ENCODE measurements at places on chromosomes 6 and 20.
A peak's percentile ranks its signal among the peaks of the same experiment; 100 is the strongest.

GRCh38 chr20:53321596-53321995, 272.0 kb downstream of the ZNF217 start:
- DNase-seq = no peak

GRCh38 chr20:6108330-6108729, 14.5 kb downstream of the FERMT1 start:
- no peak for DNase-seq

GRCh38 chr6:129835691-129836090, 25.4 kb downstream of the TMEM244 start:
- DNase-seq = no peak

GRCh38 chr6:139146317-139146726, 11.4 kb downstream of the HECA start:
- DNase-seq = no peak

- no peak for DNase-seq
These were observed 191.6 kb upstream of the SNX9 start for GRCh38 chr6:157631412-157631811.

- no peak for DNase-seq
These were observed 27.6 kb upstream of the FRMD1 start for GRCh38 chr6:168106633-168107005.

DNA sequence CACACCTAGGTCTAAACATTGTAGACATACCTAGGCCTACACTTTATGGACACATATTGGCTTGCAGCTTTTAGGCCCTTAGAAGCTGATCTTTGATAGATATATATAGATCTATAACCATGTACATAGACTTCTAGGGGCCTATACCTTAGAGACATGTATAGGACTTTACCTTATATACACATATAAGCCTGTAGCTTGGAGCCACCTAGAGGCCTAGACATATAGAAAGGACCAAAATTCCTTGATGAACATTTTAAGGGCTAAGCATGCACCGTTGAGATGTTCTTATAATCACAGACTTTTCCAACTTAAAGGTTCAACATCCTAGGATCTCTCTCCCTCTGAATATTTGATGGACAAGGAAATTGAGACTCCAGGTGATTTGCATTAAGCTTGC, 371.7 kb upstream of the SASH1 start:
- no peak for DNase-seq

DNA sequence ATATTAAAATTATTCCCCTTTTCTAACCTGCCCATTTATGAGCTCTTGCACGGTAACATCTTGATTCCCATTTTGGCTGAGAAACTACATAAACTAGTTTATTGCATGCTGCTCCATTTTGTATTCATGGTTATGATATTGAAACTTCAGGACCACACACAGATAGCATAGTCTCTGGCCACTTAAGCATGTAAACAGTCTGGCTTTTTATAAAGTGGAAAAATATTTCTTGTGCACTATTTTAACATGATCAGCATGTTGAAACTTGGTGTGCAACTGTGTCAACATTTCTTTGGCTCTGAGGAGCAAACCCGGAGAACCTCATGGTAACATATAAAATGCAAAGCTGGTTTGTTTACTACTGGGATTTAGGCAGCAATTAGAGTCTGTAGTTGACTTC, 70.7 kb downstream of the SLX4IP start:
- DNase-seq = no peak

DNA sequence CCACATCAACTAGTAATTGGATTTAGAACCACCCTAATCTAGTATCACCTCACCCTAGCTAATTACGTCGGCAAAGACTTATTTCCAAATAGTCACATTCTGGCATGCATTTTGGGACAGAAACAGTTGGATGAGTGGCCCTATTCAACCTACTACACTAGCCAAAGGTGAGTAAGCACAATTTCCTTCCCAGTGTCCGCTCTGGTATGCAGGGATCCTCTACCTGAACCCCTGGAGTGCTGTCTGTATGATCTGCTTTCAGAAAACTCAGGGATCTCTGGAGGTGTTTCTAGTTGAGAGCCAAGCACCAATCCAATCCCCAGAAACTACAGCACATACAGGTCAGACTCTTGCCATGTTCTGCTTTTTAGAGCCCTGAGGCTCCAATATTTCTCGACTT, 717.4 kb upstream of the MANEA start:
- no peak for DNase-seq

- DNase-seq = no peak
These were observed 101.0 kb upstream of the HDGFL1 start for GRCh38 chr6:22468256-22468965.

- no peak for DNase-seq
These were observed 27.6 kb downstream of the PREX1 start for GRCh38 chr20:48800177-48800576.

DNA sequence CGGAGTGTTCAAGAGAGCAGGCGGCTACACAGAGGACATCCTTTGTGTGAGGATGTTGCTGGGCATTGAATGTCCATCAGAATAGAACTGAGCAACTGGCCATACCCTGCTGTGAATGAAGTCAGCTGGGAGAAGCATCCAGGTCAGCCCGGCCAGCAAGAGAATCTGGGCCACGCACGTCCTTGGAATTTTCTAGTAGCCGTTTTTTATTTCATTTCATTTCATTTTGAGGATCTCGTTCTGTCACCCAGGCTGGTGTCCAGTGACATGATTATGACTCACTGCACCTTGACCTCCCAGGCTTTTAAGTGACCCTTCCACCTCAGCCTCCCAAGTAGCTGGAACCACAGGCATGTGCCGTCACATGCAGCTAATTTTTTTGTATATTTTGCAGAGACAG, 97.9 kb downstream of the SSR1 start:
- DNase-seq = no peak

DNA sequence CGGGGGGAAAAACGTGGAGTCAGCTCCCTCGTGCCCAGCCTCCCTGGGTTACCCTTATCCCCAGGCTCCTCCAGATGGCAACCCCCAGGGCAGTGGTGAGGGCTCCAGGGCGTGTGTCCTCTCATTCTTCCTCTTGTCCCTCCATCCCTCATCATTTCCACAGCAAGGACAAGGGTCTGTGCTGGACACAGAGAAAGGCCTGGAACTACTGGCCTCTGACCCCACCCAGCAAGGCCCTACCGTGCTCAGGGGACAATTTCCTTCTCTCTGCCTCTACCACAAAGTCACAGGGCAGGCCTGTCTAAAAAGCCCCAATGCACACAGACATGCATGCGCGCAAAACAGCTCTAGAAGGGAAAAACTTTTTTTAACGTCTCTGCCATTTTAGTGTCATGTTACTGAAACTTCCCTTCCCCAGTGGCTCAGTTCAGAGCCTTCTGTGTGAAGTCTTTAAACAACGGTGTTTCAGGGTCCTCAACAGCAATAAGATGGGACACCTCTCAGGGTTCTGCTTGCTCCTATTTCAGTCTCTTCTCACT, 1.1 kb upstream of the SLC35B2 start:
- DNase-seq = no peak

GRCh38 chr6:15491255-15491985, 171.4 kb downstream of the DTNBP1 start:
- DNase-seq = peak; percentile 9

DNA sequence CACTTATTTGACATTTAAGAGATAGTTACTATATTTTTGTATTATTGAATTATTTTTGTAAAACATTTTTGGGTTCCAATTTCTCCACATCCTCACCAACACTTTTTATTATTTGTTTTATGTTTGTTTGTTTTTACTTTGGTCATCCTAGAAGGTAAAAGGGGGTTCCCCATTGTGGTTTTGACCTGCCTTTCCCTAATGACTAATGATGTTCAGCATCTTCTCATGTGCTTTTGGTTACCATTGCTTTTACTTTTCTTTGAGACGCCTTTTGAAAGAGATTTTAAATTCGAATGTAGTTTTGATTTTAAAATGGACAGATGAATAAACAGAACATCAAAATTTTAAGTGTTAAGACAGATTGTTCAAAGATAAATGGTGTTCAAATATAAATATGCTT, 46.9 kb downstream of the AK9 start:
- DNase-seq = no peak

DNA sequence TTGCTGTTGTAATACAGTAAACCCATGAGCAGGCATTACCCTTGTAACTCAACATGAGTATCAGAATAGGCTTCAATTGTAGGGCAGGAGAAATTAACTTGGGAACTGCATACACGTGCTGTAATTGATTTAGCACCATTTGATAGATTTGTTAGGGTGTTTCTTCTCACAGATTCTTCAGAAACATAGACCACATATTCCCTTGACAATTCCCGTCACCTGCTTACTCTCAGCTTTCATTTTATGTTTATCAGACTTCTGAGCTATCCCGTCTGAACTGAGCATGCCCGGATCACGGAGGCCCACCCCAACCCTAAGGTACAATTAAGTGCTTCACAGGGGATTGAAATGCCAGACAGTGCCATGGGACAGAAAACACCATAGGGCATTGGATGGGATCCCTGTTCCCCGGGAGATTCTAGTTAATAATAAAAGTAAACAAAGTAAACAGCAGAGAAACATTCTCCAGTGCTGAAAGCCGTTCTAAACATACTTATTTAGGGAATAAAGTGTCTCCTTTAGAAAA, 179.7 kb downstream of the PHACTR1 start:
- no peak for DNase-seq

DNA sequence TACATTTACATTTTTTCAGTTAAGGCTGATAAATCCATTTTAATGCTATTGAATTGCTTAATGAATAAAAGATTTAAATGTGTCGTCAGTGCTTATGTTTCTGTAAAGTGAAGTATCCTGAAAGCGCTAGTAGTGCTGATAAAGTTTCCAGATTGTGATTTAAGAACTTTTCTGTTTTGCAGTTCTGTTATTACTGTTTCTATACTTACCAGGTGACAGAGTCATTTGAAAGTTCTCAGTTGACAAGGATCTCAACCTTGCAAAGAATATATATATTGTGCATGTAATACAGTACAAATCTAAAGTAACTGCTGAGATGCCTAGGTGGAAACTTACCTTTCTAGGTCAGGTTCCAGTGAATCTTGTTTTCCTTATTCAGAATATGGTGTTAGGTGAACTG, 201.8 kb downstream of the ARID1B start:
- no peak for DNase-seq

- DNase-seq = no peak
These were observed 5.5 kb downstream of the POU3F2 start for GRCh38 chr6:98839781-98840361.

DNA sequence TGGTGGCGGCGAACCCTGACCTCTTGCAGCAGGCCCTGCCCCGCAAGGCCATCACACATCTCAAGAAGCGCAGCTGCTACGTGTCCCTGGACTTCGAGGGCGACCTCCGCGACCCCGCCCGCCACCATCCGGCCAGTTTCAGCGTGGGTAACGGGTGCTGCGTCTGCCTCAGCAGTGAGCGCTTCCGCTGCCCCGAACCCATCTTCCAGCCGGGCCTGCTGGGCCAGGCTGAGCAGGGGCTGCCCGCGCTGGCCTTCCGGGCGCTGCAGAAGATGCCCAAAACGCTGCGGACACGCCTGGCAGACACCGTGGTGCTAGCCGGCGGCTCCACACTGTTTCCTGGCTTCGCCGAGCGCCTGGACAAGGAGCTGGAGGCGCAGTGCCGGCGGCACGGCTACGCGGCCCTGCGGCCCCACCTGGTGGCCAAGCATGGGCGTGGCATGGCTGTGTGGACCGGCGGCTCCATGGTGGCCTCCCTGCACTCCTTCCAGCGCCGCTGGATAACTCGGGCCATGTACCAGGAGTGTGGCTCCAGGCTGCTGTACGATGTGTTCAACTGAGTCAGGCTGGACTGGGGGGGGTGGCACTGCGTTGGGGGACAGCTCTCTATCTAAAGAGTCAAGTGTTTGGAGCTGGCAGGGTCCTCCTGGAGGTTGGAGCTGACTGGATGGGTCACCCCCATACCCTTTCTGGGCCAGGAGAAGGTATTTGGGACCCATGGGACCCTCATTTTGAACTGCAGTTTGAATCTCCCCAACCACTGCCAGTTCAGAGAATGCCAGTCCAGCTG, 1.1 kb downstream of the ACTL10 start:
- peak; percentile 26 for DNase-seq

DNA sequence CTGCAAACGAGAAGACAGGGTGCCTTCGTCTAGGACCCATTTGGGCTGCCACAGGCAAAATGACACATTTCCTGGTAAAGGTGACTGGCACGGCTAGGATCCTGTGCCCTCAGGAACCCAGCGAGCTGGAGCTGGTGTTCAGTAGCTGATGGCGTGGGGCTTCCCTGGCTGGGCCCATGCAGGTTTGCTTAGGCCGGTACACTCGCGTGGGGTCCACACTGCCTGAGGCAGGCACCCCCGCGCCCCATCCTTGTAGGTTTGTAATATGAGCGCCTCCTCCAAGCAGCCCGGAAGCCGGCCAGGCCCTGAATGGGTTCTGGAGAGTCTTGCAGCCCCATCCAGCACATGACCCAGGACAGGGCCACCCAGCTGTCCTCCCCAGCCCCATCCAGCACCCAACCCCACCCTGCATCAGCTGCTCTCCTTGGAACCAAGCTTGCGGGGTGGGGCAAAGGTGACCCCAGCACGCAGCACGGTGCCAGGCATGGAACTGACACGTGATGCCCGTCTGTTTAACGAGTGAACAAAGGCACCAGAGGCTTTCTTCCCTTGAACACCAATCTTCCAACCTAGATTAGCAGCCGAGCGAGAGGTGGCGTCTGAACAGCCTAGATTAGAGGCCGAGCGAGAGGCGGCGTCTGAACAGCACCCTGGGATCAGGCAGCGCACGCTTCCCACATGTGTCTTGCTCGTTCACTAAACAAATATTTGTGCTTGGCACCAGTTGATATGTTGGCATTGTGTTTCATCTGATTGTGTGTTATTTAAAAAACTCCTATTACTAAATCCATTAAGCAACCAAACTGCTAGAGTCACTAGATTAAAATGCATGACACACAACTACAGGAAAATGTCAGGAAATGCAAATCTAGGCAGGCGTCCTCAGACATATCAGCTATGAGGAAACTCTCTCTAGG, 112.1 kb downstream of the DLL1 start:
- DNase-seq = no peak

DNA sequence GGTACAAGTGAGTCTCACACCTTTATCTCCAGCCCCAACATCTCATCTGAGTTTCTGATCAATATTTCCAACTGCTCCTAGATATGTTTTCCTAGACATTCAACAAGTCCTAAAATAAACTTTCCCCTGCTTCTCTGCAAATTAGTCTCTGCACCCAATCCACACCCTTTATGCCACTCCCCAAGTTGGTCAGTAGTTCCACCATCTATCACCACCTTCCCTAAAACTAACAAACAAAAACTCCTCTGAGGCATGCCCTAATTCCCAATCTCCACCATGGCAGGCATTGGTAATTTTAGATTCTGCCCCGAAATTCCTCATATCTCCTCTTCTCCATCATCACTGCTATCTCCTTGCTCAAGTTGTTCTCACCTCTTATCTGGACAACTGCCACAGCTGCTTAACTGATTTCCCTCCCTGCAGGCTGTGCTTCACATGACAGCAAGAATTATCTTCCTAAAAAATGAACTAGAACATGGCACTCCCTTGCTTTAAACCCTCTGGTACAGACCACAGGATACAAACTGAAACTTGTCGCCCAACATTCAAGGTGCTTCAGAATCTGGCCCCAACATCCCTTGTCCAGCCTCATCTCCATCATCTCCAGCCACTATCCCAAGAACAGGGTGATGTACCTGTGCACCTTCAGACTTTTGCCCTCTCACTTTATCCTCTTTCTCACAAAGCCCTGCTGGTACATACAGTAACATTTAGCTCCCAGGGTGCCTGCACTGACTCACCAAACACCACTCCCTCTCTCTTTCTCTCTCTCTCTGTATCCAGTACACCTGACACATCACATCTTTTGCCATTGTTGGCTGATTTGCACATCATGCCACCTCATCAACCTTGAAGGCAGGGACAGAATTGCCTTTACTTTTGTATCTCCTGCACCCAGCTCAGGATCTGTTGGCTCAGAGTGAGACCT, 55.5 kb downstream of the ZHX3 start:
- DNase-seq = no peak
